NCI-H460 (cell line): ENCODE measurements at places on chromosomes 5 and 9.

GRCh38 chr9:133919253-133920115, 72.6 kb downstream of the VAV2 start:
- no peak for DNase-seq

DNA sequence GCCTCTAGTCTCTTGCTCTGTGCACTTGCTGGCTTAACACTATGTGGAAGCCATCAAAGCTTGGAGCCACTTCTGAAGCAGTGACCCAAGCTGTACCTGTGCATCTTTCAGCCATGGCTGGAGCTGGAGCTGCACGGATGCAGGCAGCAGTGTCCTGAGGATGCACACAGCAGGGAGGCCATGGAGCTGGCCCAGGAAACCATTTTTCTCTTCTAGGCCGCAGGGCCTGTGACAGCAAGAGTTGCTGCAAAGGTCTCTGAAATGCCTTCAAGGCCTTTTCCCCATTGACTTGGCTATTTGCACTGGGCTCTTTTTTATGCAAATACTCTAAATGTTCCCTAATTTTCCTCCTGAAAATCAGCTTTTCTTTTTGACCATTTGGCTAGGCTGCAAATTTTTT, 12.9 kb upstream of the ZNF484 start:
- no peak for DNase-seq

GRCh38 chr9:3909966-3910650, 384.3 kb upstream of the RFX3 start:
- DNase-seq = no peak

GRCh38 chr9:121701736-121702261, 50.4 kb downstream of the DAB2IP start:
- DNase-seq = no peak

GRCh38 chr9:90801973-90802322, 329 bp downstream of the SYK start:
- no peak for DNase-seq

DNA sequence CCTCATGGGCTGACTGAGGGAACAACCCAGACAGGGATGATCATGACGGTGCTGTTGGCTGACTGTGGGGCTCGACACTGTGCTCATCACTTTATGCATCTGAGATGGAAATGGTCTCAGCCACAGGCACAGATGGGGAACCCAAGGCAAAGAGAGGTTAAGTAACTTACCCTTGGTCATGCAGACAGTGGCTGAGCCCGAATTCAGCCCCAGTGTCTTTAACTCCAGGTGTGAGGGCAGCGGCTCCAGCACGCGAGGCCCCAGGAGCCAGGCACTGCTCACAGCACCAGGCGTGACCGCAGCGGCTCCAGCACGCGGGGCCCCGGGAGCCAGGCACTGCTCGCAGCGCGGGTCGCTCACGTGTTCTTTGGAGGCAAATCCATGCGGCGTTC, 45.3 kb upstream of the FCN1 start:
- no peak for DNase-seq

GRCh38 chr5:143230676-143230996, 172.8 kb downstream of the NR3C1 start:
- no peak for DNase-seq

GRCh38 chr5:142360607-142361120, 35.8 kb upstream of the SPRY4 start:
- peak; percentile 55 for DNase-seq

DNA sequence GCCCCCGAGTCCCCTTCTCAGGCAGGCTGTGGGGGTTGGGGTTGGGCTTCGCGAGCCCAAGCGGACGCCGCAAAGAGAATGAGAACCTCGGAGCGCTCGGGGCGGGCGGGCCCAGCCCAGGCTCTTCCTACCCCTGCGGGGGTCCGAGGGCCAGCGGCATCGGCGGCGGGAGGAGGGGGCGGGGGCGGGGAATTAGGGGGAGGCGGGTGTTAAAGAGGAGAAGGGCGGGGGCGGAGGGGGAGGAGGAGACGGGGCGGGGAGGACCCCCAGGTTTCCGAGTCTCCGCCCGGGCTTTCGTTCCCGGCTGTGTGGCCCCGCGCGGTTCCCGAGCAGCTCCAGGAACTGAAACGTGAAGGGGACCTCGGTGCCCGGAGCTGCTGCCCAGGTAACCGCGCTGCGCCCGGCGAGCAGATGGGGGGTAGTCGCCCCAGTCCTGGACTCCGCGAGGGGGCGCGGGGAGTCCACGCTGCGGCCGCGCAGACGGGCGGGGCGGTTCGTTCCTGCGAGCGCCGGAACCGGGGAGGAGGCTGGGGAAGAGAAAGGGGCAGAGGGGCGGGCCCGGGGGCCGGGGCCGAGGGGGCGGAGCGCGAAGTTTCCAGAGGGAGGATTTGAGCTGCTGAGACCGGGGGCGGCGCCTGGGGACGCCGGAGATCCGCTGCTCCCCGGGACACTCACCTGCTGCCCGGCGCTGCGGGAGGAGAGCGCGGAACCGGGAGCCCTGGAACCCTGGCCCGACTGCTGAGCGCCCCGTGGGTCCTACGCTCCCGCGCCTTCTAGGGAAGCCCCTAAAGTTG, 38.4 kb upstream of the PLEKHG4B start:
- DNase-seq = peak; percentile 27

GRCh38 chr9:108905494-108905893, 28.4 kb downstream of the ELP1 start:
- no peak for DNase-seq

- no peak for DNase-seq
These were observed 167.9 kb upstream of the PAPPA start for GRCh38 chr9:115985657-115986056.
